ENCODE measurements at places on chromosomes 11 and 22. TPM values are rescaled to one million over a fixed set of nuclear protein-coding genes. Genes with fewer than 3 reads are reported as not detected.

MRGPRE gene
- total RNA-seq: not detected

DNA sequence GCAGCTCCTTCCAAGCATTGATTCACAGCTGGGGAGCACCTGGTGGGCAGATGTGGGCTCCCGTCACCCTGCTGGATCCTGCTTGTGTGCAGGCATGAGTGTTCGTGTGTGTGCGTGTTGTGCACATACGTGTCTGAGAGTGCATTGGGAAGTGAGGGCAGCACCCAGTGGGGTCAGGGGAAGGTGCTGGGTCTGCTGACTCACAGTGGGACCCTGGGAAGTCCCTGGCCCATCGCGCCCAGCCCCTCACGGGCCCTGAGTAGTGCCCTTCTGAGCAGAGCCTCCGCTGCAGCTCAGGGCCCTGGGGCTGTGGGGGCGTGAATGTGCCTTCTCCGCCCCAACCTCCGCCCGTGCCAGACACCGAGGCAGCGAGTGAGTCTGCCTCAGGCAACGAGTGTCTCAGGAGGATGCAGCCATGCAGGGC lies 36.8 kb downstream of the WNT11 start:
- H3K36me3 ChIP-seq: no peaks in the 10 kb centered on the region
- no peaks in the 10 kb centered on the region for H3K4me1 ChIP-seq
- H3K27ac ChIP-seq: no peak overlapping the region
- no peak for DNase-seq

GRCh38 chr22:43017525-43018460 lies 2.8 kb upstream of the PACSIN2 start:
- H3K36me3 ChIP-seq: no peaks in the 10 kb centered on the region
- no peaks in the 10 kb centered on the region for H3K27me3 ChIP-seq
- no peak overlapping the region for H3K27ac ChIP-seq
- no peak overlapping the region for H3K4me3 ChIP-seq
- DNase-seq: no peak
- peaks cover 9% of the 10 kb centered on the region for H3K4me1 ChIP-seq

DNA sequence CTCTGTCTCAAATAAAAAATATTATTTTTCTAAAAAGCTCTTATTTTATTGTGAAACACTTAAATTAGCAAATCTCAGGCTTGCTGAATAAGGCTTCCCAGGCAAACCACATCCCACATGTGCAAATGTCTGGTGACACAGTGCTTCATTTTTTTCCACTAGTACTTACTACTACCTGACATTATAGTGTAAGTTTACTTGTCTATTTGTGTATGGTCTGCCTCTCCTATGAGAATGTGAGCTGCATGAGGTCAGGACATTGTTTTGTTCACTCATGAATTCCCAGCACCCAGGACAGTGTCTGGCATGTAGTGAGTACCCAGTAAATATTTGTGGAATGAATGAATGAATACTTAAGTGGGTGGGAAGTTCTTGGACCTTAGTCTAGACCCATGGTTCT lies 103.1 kb downstream of the PTPRJ start:
- peaks cover 13% of the 10 kb centered on the region for H3K4me1 ChIP-seq
- no peak overlapping the region for H3K27ac ChIP-seq
- no peak overlapping the region for H3K4me3 ChIP-seq
- no peak for DNase-seq
- H3K36me3 ChIP-seq: no peaks in the 10 kb centered on the region
